ENCODE measurements at places on chromosomes 11 and 22. TPM values are rescaled to one million over a fixed set of nuclear protein-coding genes. Genes with fewer than 3 reads are reported as not detected.

The DCHS1 gene
- 22.7 TPM for total RNA-seq

The ZNF280B gene
- 0.45 TPM for total RNA-seq

The RHOD gene
- 10.3 TPM for total RNA-seq

The RTN3 gene
- total RNA-seq = 101 TPM

The RPS6KB2 gene
- 30.8 TPM for total RNA-seq

The PRODH gene
- total RNA-seq = 23.5 TPM

The MUC5B gene
- total RNA-seq = 0.71 TPM

DNA sequence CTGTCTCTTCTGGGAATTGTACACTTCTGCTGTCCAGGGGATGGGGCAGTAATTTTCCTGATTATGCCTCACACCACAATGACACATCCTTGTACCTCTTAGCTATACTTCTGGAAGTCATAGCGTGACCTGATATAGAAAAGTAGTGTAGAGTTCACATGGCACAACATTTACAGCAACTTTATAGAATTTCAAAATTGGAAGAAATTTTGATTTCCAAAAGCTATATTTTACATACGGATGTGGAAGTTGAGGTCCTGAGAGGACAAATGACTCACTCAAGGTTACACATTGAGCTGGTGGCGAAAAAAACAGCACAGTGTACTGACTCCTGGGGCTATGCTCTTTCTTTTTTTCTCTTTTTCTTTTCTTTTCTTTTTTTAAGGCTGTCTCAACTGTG lies 6.3 kb upstream of the CYP2R1 start:
- no peak for DNase-seq

GRCh38 chr11:106989078-106989455 lies 29.2 kb downstream of the GUCY1A2 start:
- DNase-seq = no peak

DNA sequence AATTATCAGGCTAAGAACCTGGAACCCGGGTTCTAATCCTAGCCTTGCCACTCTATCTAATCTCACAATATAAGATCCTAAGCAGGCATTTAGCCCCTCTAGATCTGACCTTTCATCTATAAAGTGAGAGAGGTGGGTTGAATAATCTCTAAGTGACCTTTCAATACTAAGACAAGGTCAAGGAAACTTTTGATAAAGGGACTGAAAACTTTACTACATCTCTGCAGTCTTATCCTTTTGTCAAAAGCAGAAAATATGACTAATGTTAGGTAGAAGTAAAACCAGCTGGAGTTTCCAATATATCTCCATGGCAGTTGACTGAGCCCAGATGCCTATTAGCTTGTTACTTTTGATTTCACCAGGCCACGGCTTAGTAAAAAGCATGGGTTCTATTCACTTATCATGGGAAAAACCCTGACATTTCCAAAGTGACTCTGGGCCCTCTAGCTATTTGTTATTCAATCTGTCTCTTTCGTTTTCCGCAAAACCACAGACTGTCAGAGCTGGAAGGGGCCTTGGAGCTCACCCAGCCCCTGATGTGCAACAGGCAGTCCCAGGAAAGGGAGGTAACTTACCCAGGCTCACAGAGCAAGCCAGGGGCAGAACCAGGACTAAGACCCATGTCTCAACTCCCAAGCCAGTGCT lies 75.8 kb downstream of the RAB30 start:
- no peak for DNase-seq

GRCh38 chr11:86120807-86121206 lies 51.9 kb upstream of the PICALM start:
- no peak for DNase-seq

- no peak for DNase-seq
These were observed 679.9 kb downstream of the KCNA4 start for GRCh38 chr11:29336727-29337575.

GRCh38 chr22:31538815-31539214 lies 42.5 kb downstream of the SFI1 start:
- DNase-seq = no peak

DNA sequence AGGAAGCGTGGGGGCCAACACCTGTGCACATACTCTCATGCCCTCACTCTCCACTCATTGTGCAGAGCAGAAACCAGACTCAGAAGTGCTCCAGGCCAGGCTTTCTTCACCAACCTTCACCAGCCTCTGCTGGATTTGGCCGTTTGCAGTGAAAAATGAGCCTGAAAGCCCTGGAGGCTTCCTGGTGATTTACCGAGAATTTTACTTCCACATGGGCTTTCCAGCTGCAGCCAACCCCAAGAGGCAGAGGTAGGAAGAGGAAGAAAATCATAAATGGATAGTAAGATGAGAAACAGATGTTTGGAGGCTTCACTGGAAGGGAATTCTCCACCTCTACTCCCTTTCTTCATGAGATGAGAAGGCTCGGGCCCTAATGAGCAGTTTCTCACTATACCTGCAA lies 155.4 kb downstream of the ETS1 start:
- no peak for DNase-seq

- no peak for DNase-seq
These were observed 32.4 kb upstream of the EIF3D start for GRCh38 chr22:36561291-36561811.

- no peak for DNase-seq
These were observed 14.5 kb downstream of the MIF start for GRCh38 chr22:23908587-23909205.

DNA sequence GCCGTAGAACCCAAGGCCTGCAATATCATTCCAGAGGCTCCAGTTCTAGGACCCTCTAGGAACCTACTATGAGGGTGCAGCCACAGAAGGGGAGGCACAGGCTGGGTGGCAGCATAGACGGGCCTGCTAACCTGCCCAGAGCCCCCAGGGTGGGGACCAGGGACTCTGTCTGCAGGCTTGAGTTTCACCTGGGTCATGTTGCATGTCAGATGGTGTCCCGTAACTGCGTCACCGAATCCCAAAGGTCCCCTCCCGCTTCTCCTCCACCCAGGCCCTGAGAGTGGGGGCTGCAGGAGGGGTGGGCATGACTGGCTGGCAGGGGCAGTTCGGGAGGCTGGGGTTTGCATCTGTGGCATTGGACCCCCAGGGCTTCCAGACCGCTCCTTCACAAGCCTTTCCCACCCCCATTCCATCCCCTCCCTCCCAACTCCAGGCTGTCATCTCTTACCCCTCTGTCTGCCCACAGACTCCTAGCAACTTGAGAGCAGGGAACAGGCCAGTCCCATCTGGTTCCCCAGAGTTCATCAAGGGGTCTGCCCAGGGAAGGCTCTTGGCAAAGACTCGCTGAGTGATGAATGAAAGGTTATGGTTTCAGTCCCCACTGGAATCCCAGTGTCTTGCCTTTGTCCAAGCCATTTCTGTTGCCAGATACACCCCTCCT lies 16.3 kb downstream of the MYO7A start:
- no peak for DNase-seq

- peak; percentile 82 for DNase-seq
These were observed 237.4 kb downstream of the TTC28 start for GRCh38 chr22:28442264-28442710.

DNA sequence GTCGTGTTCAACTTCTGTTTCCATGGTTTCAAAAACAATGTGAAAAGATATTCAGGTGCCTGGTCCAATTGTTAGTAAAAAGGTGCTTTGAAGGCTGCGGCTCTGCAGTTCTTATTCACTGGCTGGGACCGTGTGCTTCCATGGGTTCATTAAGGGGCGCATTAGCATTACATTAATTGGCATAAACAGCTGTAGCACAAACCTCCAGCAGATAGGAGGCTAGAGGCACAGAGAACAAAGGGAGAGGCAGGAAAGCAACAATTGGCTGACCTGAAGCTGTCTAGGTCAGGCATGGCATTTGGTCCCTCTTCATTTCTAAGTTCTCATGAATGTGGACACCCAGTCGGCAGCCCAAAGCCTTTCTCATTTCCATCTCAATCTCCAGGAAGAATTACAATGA lies 16.6 kb downstream of the PAK1 start:
- no peak for DNase-seq

DNA sequence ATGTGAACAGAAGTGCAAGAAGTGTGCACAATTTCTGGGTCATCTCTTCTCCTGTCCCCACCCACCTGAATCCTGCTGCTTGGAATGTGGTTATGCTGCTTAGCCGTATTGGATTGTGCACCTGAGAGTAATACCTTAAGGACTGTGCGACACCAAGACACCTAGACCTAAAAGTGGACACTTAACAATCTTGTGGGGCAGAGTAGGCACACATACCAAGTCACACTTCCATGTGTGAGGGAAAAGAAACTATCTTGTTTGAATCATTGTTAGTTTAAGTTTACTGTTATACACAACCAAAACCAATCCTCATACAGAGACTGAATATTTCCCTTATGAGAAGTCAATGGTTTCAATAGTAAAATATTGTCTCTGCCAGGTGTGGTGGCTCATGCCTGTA lies 93.7 kb downstream of the CCDC83 start:
- DNase-seq = no peak
